Stimulated activated CD8-positive, alpha-beta memory T cell treated with anti-CD3 and anti-CD28 coated beads, Interleukin-4, amount 100 ng/mL, for 1 hour (primary cell): ENCODE measurements at places on chromosomes 5 and 9.
A peak's percentile ranks its signal among the peaks of the same experiment; 100 is the strongest.

GRCh38 chr5:14356305-14356704 is 213.2 kb downstream of the TRIO start:
- no peak for DNase-seq

DNA sequence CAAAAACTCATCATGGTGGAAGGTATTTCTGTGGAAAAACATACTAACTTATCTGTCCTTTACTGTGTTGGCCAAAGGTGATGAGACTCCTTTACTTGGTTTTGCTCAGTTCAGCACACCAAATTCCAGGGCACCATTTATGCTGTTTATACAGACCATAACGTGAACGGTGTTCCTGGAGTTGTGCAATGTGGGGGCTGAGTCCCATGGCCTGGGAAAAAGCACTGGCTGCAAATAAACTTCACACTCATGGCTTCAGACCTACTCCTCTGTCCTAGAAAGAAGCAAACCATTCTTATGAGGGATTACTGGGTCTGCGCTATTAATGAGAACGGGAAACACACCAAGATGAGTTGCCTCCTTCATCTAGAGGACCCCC is 10.4 kb downstream of the FREM1 start:
- DNase-seq, result no peak

GRCh38 chr9:116394894-116395698 is 241.5 kb downstream of the PAPPA start:
- DNase-seq, result no peak

DNA sequence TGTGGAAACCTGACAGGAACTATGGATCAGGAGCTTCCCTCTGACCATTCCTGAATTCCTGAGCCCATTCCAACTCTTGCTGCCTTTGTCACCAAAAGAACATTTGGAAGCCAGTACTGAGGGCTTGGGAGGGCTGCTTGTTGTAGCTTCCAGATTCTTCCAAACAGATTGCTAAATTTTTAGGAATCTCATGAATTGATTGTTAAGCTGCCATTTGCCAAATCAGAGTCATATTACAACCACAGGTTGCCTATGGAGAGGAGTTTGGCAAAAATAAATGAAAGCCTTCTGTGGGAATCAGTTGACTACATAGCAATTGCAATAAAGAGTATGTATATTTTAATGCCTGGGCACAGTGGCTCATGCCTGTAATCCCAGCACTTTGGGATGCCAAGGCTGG is 39.2 kb upstream of the SLC28A3 start:
- DNase-seq, result no peak

GRCh38 chr9:133861086-133861485 is 122.9 kb upstream of the SARDH start:
- DNase-seq, result no peak

DNA sequence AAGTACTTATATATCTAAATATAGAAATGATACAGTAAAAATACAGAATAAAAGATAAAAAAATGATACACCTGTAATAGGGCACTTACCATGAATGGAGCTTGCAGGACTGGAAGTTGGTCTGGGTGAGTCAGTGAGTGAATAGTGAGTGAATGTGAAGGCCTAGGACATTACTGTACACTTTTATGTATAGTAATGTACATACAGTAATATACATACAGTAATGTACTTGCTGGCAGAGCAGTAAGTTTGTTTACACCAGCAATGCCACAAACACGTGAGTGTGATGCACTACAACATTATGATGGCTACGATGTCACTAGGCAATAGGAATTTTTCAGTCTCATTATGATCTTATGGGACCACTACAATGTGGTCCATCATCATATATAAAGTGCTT is 34.2 kb downstream of the SUSD1 start:
- DNase-seq, result no peak

- no peak for DNase-seq
Measured at GRCh38 chr5:172141949-172142319, 46.1 kb downstream of the STK10 start.

- DNase-seq, result no peak
Measured at GRCh38 chr9:127014910-127015540, 100.4 kb downstream of the RALGPS1 start.

- DNase-seq, result no peak
Measured at GRCh38 chr5:129996896-129997295, 92.6 kb downstream of the CHSY3 start.

GRCh38 chr9:114000671-114001409 is 77.3 kb downstream of the AMBP start:
- DNase-seq, result no peak

GRCh38 chr9:4997196-4997595 is 12.1 kb downstream of the JAK2 start:
- DNase-seq, result no peak

- no peak for DNase-seq
Measured at GRCh38 chr5:147966829-147967228, 60.5 kb upstream of the C5orf46 start.

GRCh38 chr9:111078391-111079038 is 40.2 kb upstream of the LPAR1 start:
- no peak for DNase-seq

DNA sequence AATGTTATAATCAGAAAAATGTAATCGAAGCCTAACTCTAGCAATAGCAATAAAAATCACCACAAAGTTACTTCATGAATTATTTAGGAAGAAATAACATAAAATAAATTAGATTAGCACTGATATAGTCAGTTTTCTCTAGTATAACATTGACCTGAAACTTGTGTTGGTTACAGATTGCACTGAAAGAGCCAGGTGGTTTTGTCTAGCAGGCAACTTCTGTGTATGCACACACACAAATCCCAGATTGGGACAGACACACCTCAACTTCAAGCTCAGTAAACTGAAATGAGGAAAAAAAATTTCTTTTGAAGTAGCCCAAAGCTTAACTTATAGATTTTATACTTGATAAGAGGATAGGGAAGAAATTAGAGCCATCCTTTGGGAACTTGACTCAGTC is 129.3 kb downstream of the EFNA5 start:
- DNase-seq, result no peak

DNA sequence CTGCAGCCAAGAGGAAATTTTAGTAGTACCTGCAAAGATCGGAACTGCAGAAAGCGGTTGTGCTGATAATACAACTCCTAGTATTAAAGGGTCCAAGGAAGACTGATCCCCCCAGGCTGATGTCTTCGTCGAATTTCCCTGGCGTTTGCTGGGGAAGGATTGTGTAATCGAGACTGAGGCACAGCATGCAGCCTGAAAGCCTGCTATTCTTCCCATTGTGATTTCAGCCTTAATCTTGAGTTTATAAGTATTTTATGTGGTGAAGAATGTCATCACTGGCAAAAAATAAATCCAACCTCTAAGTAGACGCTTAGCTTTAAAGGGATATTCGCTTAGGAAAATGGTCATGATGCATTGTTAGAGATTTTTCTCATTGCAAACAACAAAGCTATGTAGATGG is 21.3 kb upstream of the LMX1B start:
- DNase-seq, result no peak

- DNase-seq, result no peak
Measured at GRCh38 chr5:23029290-23029689, 176.1 kb upstream of the CDH12 start.

DNA sequence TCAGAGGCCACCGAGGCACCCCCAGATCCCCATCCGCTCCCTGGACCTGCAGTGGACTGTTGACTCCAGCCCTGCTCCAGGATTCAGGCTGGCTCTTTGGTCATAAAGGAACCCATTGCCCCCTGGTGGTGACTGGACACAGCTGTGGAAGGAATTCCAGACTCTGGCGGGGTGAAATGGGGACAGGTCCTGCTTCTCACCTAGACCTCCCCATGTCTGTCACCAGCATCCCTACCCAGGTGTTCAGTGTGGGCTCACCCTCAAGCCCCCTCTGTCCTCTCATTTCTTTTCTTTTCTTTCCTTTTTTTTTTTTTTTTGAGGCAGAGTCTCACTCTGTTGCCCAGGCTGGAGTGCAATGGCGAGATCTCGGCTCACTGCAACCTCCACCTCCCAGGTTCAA is 25.5 kb upstream of the STXBP1 start:
- no peak for DNase-seq

DNA sequence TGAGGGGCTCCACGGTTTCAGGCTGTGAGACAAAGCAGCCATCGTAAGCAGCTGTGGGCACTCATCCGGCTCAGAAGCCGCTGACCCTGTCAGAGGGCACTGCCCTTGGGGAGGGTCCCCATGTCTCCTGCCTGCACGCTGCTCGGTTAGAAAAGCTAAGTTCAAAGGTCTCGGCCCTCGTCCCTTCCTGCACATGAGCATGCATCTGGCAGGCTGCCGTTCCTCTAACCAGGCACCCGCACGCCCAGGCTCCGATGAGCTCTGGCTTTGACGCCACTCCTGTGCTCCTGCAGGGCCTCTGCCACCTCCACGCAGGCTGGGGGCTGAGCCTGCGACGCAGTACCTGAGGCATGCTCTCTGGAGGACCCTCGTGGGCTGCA is 51.3 kb downstream of the NKD2 start:
- no peak for DNase-seq

DNA sequence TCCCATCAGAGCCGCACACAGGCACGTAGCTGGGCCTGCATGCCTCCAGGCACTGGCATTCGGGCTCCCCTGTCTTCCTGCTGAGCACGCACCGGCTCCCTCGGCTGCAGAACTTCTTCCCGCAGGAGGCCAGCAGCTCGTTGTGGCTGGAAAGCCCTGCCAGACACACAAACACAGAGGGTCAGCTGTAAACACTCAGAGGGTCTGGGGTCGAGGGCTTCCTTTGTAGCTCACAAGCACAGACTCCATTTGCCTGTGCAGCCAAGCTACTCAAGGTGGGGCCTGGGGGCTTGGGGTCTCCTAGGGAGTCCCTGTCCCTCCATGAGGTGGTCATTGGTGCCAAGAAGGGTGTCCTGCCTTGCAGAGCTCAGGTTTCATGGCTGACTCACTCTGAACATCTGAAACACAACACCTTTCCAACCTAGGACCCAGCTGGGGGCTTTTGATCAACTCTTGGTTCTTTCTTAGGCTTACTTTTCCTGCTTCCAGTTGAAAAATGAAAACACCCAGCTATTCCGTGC is 211.4 kb downstream of the FSTL4 start:
- no peak for DNase-seq

GRCh38 chr5:128635379-128635778 is 97.3 kb upstream of the FBN2 start:
- DNase-seq, result no peak

DNA sequence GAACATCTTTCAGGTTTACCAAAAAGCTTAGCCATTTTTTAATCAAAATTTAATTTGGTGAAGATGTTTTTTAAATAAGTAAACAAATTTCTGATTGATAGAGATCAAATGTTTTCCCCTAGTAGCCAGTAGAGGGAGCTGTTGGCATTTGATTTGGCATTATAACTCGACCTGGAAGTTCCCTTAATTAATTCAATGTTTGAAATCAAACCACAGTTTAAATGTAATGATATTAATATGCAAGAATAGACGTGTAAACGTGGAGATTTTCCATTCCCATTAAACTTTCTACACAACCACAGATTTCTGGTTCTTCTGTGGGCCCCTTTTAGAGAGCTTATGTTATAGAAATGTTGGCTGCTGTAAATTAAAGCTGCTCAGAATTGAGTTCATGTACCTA is 148.1 kb upstream of the MPDZ start:
- DNase-seq, result no peak

GRCh38 chr5:76677849-76678472 is 38.0 kb upstream of the F2R start:
- DNase-seq, result no peak

DNA sequence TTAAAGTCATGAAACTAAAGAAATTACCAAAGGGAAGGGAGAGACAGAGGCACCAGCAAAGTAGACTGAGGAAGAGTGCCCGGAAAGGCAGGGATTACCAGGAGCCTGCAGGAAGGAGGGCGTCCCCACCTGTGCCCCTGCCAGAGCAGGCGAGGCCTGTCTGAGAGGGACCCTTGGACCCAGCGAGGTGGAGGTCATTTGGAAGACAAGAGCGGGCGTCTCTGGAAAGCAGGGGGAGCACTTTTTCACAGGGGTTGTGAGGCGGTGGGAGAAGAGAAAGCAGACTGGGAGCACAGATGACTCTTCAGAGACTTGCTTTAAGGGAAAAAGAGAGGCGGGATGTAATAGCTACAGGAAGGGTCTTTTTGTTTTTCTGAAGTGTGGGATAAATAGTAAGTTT is 27.5 kb upstream of the SLC2A8 start:
- no peak for DNase-seq

GRCh38 chr9:131289301-131290035 is at the start of gene PLPP7:
PLPP7 (plus strand) TSS chr9:131289723; CDS start chr9:131289998, 275 bp downstream.
- DNase-seq, result no peak

- DNase-seq, result no peak
Measured at GRCh38 chr5:136984772-136985446, 514.2 kb downstream of the SPOCK1 start.

DNA sequence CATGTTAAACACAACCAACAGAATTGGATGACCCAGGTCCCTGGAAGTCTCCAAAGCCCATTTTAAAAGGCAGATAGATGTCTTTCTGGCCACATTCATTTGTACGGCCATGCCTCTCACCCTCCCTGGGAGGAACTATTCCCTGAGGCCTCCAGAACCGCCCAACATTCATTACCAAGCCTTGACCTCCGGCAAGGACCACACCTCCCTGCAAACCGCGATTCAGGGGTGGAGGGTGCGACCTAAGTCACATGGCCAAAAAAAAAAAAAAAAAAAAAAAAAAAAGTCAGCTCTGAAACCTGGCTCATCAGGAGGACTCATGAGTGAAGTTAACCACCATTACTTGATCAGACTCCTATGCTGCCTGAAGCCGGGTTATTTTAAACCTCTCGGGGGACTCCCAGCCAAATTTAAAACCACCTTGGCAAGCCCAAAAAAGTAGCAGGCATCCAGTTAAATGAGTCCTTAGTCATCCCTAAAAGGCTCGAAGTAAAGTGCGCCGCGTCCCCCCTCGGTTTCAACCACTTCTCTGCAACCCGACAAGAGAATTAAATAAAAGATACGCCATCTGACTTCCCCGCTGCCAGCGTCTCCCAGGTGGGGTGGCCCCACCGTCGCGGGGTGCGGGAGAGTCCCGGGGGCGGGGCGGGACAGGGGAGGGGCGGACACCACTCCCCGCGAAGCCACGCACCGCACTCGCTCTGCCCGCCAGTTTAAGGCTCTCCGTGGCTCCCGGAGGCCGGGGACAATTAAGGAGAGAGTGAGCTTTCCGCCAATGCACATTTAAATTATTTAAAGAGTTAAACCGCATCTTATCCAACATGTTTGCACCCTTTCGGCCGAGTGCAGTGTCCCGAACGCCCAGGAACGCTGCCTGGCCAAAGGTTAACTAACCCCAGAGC is 2.3 kb downstream of the KLF9 start:
- DNase-seq, result peak; percentile 47

- no peak for DNase-seq
Measured at GRCh38 chr9:11893331-11893730, 799.9 kb upstream of the TYRP1 start.

DNA sequence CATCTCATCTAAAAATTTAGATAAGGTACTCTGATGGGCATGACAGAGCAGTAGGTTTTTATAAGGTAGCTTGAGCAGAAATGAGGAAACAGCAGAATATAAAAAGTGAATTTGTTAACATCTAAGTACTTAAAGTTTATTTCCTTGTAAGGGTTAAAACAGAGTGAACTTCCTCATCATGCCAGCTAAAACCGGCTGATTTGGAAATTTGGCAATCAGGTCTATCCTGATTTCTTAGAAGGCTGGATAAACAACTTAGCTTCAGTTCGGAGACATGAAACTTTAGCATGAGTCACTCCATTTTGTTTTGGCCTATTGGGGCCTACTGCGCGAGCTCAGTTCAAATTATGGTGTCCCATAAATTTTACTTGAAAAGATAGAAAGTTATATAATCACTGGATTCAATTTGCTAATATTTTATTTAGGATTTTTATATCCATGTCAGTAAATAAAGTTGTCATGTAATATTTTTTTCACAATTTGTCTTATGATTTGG is 241.6 kb upstream of the RORB start:
- DNase-seq, result no peak
